ENCODE measurements at places on chromosomes 5 and 9. TPM values are rescaled to one million over a fixed set of nuclear protein-coding genes. Genes with fewer than 3 reads are reported as not detected.
A peak's percentile ranks its signal among the peaks of the same experiment; 100 is the strongest.

DNA sequence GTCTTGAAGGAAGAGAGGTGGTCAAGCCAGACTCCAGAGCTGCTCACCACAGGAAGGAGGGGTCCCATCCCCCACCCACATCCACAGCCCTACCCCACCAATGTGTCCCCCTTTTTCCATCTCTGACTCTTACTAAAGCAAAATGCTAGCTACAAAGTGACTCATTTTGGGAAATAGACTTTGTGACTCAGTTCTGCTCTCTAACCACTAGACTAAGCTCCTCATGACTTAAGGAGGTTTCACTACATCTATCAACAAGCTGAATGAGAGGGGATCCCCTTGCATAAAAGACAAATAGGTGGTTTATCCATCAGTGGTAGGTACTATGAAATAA, 35.1 kb upstream of the ADRB2 start:
- no peak for DNase-seq

- DNase-seq = no peak
Measured at GRCh38 chr5:156686796-156687195, 163.3 kb upstream of the PPP1R2B start.

- DNase-seq = no peak
Measured at GRCh38 chr9:127754099-127755060, 19.3 kb upstream of the TOR2A start.

GRCh38 chr9:130283539-130284248, 18.1 kb downstream of the HMCN2 start:
- no peak for DNase-seq

DNA sequence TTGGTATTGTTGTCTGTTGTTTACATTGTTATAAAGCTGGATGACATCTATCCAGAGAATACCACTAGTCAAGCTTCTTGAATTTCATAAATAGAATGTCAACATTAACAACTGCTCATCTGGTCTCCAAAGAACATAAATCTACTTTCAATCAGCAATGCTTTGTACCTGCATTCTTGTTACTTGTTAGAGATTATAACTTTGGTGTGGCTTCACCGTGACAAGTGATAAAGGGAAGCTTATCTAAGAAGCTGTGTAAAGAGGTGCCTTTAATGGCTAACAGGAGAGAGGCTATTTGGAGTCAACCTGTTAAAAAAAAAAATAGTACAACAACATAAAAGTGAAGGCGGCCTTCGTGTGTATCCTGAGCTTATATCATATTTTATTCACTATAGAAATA, 41.8 kb downstream of the MUSK start:
- no peak for DNase-seq

DNA sequence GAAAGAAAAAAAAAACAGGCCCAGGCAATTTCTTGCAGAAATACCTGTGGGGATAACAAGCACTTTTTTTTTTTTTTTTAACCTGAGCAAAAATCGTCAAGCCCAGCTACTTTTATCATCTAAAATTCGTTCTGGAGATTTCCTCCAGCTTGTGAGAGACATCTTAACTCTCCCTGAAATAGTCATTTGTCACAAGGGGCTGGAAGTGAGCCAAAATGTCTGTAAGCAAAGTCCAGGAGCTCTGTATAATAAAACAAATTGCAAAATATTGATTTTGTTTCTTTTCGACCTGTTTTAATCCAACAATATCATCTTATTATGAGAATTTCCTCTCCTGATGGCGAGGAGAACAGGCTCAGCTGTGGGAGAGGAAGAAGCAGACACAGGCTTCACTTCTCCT, 168.4 kb downstream of the TTLL11 start:
- no peak for DNase-seq

GRCh38 chr5:68336200-68336599, 120.6 kb downstream of the PIK3R1 start:
- peak; percentile 29 for DNase-seq

DNA sequence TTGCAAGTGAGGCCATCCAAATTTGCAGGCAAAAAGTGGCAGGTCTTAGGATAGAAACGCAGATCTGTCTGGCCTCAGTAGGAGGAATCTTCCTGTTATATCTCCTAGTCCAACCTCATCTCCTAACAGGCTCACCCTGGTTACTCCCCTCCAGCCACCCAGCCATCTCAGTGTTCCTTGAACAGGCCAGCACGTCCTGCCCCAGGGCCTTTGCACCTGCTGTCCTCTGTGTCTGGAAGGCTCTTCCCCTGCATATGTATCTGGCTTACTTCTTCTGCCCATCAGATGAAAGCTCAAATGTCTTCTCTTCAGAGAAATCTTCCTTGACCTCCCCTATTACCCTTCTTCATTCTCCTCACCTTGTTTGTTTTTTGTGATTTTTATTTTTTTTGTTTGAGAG, 107.3 kb upstream of the ALDH1B1 start:
- DNase-seq = no peak

DNA sequence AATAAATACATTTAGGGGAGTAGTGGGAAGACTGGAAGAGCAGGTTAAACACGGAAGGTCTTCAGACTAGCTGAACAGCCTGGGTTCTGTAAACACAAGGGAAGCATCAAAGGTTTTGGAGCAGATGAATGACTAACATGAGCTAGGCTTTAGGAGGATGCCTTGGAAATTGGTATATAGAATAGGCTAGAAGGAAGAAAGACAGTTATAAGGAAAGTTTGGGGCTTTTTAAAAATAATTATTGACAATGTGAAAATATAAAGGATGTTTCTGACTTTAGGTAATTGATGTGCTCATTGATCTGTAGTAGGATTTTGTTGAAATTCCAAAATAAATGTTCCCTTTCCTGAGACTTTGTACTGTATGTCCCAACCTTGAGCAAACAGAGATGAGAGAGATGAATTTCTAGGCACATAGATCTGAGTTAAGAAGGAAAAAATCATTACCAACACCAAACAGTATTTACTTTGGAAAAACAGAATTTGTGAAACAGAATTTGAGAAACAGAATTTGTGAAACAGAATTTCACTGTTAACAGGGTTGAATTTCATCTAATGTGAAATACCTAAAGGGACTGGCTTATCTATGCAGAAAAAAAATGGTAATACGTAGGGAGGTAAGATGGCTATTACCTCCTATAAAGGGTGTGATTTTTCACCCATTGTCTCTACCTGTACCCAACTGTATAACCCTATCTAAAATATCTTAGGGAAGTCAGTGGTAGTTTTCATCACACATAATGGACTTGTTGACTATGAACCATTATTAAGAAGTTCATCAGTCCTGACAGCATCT, 28.8 kb downstream of the SKP2 start:
- DNase-seq = no peak

- no peak for DNase-seq
Measured at GRCh38 chr5:60529001-60529400, 171.0 kb downstream of the DEPDC1B start.

DNA sequence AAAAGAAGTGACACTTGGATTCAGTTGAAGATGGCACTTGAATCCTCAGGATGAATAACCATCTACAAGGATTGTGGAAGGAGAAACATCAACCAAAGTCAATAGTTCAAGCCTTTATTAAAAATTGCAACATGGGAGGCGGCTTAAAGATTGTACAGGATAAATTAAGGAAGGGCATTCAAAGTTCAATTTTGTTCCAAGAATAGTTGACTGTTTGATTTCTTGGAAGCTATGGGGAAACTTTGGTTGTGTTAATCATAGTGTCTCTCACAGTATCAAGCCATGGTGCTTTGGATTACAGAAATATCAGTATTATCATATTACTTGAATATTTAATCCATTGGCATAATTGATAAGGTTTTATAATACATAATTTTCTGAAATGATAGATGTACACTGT, 1844.3 kb downstream of the MAT2B start:
- DNase-seq = no peak

GRCh38 chr9:36213387-36213786, 22.7 kb downstream of the CLTA start:
- DNase-seq = no peak

DNA sequence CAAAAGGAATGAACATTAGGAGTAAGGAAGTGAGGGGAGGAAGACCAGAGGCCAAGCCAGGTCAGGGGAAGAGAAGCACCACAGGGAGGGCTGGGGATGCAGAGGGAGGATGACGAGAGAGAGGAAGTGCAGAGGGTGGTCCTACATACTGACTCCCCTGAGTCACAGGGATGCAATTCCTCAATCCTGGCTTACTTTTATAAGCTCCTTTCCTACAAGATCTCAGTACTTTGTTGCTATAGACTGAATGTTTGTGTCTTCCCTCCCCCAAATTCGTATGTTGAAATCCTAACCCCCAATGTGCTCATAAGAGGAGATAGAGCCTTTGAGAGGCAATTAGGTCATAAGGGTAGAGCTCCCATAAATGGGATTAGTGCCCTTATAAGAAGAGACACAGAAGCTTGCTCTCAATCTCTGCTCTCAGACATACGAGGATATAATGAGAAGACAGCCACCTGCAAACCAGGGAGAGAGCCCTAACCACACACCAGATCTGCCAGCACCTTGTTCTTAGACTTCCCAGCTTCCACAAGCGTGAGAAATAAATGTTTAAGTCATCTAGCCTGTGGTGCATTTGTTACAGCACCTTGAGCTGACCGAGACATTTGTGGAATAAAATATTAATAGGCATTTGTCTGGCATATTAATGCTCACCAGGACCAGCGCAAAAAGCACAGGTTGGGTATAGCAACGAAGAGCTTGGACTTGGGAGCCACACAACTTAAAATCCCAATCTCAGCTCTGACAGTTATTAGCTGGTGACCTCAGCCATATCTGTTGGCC, 33.4 kb downstream of the GCNT4 start:
- no peak for DNase-seq

GRCh38 chr9:27600256-27600655, 27.0 kb upstream of the C9orf72 start:
- no peak for DNase-seq

DNA sequence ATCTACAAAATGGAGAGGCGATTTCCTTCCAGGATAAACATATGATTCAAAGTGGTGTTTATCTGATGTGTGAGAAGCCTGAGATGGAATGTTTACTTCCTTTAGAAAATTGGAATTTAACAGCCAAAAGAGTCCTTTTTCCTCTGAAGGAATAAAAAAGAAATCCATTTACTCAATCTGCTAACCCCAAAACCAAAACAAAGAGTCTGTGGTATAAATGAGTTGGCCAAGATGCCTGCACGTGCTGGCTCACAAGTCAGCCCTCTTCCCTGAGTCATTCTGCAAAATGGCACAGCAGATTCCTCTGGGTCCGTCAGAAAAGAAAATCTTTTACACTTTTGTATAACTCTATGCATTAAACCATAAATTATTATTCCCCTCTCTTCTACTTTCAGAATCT, 60.8 kb downstream of the EBF1 start:
- no peak for DNase-seq

DNA sequence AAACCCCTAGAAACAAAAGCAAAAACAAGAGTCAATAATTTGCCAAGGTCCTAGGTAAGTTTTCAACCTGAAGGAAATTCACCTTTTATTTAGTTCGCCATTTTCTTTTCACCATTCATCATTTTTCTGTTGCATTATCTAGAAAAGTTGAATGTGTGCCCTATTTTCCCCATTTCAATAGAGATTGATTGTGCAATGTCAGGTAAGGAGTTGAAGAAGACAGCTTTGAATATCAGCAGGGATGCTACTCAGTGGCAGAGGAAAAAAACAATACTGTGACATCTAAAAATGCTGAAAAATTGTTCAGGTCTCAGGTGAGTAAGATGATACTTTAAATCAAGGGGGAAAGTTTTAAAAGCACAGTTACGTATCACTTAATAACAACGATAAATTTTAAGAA, 813.7 kb downstream of the DTWD2 start:
- no peak for DNase-seq

DNA sequence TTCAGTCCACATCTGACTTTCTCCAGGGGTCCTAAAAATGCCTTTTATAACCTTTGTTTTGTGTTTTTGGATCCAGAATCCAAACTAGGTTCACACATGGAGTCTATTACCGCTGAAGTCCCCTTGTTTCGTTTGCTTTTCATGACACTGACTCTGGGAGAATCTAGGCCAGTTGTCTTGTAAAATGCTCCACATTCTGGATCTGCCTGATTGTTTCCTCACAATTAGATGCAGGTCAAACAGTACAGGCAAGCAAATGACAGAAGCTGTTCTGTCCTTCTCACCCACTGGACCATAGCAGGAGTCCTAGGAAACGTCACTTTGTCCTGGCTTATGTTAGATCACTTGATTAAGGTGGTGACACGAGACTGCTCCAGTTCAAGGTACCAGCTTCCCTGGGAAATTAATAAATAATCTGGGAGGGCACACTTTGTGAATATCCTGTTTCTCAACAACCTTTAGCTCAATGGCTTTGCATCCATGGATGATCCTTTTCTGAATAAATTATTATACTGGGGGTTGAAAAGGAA, 34.1 kb downstream of the FABP6 start:
- DNase-seq = peak; percentile 85

- DNase-seq = no peak
Measured at GRCh38 chr5:142974409-142974808, 204.2 kb downstream of the ARHGAP26 start.

DNA sequence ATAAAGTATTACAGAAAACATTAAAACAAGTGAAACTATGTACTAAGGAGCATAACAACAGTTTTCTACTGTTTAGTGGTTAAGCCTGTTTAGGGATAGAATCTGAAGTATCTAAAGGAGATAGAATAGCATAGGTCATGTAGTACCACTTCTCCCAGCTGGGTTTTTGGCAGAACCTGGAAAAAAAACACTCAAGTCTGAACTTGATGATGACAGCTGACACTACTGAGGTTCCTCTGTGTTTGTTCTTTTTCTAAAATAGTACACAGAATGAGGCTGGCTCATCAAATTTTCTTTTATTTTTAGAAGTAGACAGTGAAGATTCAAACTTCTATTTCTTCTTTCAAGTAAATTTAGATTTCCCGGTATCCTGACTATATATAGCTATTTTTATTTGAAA, 203.8 kb upstream of the ACO1 start:
- DNase-seq = no peak

DNA sequence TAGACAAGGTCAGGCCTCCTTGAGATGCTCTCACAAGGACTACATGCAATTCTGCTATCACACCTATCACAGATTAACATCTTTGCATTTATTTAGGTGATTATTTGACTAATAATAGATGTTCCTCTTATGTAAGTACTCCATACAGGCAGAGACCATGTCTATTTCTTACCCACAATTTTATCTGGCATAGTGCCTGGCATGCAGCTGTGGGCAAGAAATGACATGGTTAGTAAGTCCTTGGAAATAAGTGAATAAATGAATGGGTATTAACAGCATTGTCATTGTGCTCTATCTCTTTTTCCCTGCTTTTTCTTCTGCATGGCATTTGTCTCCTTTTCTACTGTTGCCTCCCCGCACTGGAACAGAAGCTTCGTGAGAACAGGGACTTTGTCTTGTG, 49.4 kb downstream of the SLC22A5 start:
- DNase-seq = no peak

The OR1Q1 gene
- not detected for total RNA-seq

The NXNL2 gene
- 6.9 TPM for total RNA-seq

The SLC4A9 gene
- not detected for total RNA-seq

The VDAC1 gene
- total RNA-seq = 576 TPM

The SPINK7 gene
- total RNA-seq = not detected

The IL9 gene
- total RNA-seq = not detected

The C1QTNF3 gene
- total RNA-seq = not detected

The TRIM14 gene
- total RNA-seq = 5.7 TPM

The SLC6A18 gene
- total RNA-seq = not detected

The FOXD4L6 gene
- not detected for total RNA-seq

The STOM gene
- total RNA-seq = 49.2 TPM

The ZNF474 gene
- 4.9 TPM for total RNA-seq

The CENPK gene
- total RNA-seq = 34.5 TPM

The TXNDC8 gene
- not detected for total RNA-seq

The LCN6 gene
- not detected for total RNA-seq

The CHMP5 gene
- total RNA-seq = 87.3 TPM
